Activated T-helper 2 cell treated with anti-CD3 and anti-CD28 coated beads, Interferon-gamma antibody, Interleukin-2, Interleukin-4, amounts not matched to agents 10 μg/mL and 5 μg/mL and 100 μg/mL, durations not matched to agents 14 hours and 24 hours and 36 hours (primary cell): ENCODE measurements at places on chromosomes 1 and 21. TPM values are rescaled to one million over a fixed set of nuclear protein-coding genes. Genes with fewer than 3 reads are reported as not detected.
A peak's percentile ranks its signal among the peaks of the same experiment; 100 is the strongest.

GRCh38 chr1:204075890-204076846, 3.3 kb downstream of the SOX13 start:
- DNase-seq, result no peak
- H3K4me1 ChIP-seq, result peaks cover 5% of the 10 kb centered on the region
- H3K27ac ChIP-seq, result no peak overlapping the region
- no peak overlapping the region for H3K4me3 ChIP-seq
- peaks cover 62% of the 10 kb centered on the region for H3K27me3 ChIP-seq

GRCh38 chr1:45107782-45108181, 95.7 kb downstream of the UROD start:
- no peak overlapping the region for H3K4me3 ChIP-seq
- peaks cover 6% of the 10 kb centered on the region for H3K27me3 ChIP-seq
- H3K4me1 ChIP-seq, result no peaks in the 10 kb centered on the region
- no peaks in the 10 kb centered on the region for H3K36me3 ChIP-seq
- no peak overlapping the region for H3K27ac ChIP-seq

- H3K36me3 ChIP-seq, result no peaks in the 10 kb centered on the region
- peaks cover 3% of the 10 kb centered on the region for H3K27me3 ChIP-seq
- H3K4me1 ChIP-seq, result peaks cover 14% of the 10 kb centered on the region
- no peak for DNase-seq
- H3K4me3 ChIP-seq, result no peak overlapping the region
Measured at GRCh38 chr1:221631556-221631955, 110.3 kb downstream of the DUSP10 start.

GRCh38 chr1:167514288-167514687, 4.0 kb downstream of the CD247 start:
- peaks cover 64% of the 10 kb centered on the region for H3K4me1 ChIP-seq
- no peak for DNase-seq
- no peaks in the 10 kb centered on the region for H3K27me3 ChIP-seq
- peak overlapping the region; percentile 71 for H3K27ac ChIP-seq
- H3K36me3 ChIP-seq, result peaks cover 84% of the 10 kb centered on the region

DNA sequence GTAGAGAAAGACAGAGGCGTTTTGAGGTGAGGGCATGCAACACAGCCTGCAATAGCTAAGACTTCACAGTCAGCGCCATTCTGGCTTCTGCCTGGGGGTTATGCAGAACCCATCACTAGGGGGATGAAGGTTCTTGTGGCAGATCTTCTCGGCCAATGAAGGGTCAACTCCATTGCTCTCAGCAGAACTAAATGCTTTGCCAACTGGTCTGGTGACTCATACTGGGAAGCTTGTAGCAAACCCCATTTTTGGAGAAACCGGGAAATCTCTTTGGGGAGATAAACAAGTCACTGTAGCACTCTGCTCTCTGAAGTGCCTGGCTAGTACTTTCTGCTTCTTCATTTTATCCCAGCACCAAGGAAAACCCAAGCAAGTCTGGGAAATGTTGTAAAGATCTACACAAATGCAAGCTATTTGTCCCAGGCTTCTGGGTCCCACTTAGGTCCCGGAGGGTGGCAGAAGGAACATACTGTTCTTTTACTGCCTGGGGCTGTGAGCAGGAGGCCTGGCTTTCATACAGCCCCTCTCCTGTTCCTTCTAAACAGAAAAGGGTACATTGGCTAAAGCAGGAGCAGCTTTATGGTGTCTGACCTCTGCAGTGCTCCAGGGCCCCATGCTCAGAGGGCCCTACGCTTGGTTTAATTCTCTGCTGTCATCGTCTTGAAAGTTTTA, 28.8 kb downstream of the SHISA4 start:
- H3K36me3 ChIP-seq, result no peaks in the 10 kb centered on the region
- peaks cover 12% of the 10 kb centered on the region for H3K27me3 ChIP-seq
- H3K4me1 ChIP-seq, result no peaks in the 10 kb centered on the region

Gene FNDC5
- not detected in 2 replicates for total RNA-seq

GRCh38 chr1:113683384-113684152, 75.7 kb downstream of the PHTF1 start:
- H3K27me3 ChIP-seq, result no peaks in the 10 kb centered on the region
- peaks cover 4% of the 10 kb centered on the region for H3K36me3 ChIP-seq
- peaks cover 5% of the 10 kb centered on the region for H3K4me1 ChIP-seq
- H3K27ac ChIP-seq, result no peak overlapping the region
- DNase-seq, result no peak

Gene OR2T29
- not detected in 2 replicates for total RNA-seq

GRCh38 chr1:180176965-180177364, 22.3 kb downstream of the QSOX1 start:
- H3K27me3 ChIP-seq, result no peaks in the 10 kb centered on the region
- no peaks in the 10 kb centered on the region for H3K4me1 ChIP-seq

Gene DNASE2B
- total RNA-seq, result not detected in 2 replicates

DNA sequence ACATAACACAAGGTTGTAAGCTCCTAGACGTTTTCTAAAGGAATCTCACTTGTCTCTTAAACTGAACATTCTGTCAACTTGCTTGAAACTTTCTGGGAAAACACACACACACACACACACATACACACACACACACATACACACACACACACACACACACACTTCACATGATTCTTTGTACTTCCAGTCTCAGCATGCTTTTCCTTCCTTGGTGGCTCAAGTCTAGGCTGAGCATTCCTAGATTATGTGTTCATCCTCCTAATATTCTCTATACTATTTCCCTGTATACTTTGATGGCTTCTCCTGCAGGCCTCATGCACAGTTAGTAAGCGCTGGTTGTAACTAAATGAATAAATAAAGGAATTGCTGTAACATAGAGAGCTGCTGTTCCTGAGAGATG, 372.1 kb downstream of the PTPRC start:
- H3K4me3 ChIP-seq, result no peak overlapping the region
- no peak for DNase-seq
- peaks cover 27% of the 10 kb centered on the region for H3K36me3 ChIP-seq
- H3K27ac ChIP-seq, result no peak overlapping the region

- H3K36me3 ChIP-seq, result no peaks in the 10 kb centered on the region
- H3K4me1 ChIP-seq, result peaks cover 2% of the 10 kb centered on the region
- H3K4me3 ChIP-seq, result no peak overlapping the region
Measured at GRCh38 chr1:15178571-15179484, 25.3 kb downstream of the TMEM51 start.

DNA sequence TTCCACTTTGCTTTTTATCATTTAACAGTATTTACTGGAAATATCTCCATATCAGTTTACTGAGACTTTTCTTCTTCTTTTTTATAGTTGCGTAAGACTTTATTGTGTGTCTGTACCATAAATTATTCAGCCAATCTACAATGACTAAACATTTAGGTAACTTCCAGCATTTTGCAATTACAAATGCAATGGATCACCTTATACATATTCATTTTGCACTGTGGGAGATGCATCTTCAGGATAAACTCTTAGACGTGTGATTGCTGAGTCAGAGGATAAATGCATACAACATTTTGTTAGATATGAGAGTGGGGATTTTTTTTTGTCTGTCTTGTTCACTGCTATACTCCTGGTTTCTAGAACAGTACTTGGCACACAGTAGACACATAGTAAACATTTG, 95.7 kb upstream of the GCLM start:
- H3K4me1 ChIP-seq, result no peaks in the 10 kb centered on the region
- no peaks in the 10 kb centered on the region for H3K36me3 ChIP-seq
- no peak for DNase-seq
- peaks cover 34% of the 10 kb centered on the region for H3K27me3 ChIP-seq
- no peak overlapping the region for H3K27ac ChIP-seq

Gene CSF3R
- total RNA-seq, result 0.11 and 0.62 TPM in 2 replicates

Gene ASPM
- 43.0 and 43.6 TPM in 2 replicates for total RNA-seq

- no peak for DNase-seq
- no peak overlapping the region for H3K4me3 ChIP-seq
- H3K27me3 ChIP-seq, result no peaks in the 10 kb centered on the region
- peaks cover 37% of the 10 kb centered on the region for H3K36me3 ChIP-seq
- peaks cover 18% of the 10 kb centered on the region for H3K4me1 ChIP-seq
Measured at GRCh38 chr1:239711768-239712167, 325.4 kb downstream of the CHRM3 start.

- H3K4me1 ChIP-seq, result no peaks in the 10 kb centered on the region
- no peaks in the 10 kb centered on the region for H3K36me3 ChIP-seq
- DNase-seq, result no peak
- H3K27ac ChIP-seq, result no peak overlapping the region
- no peaks in the 10 kb centered on the region for H3K27me3 ChIP-seq
Measured at GRCh38 chr1:14543191-14543840, 55.2 kb upstream of the KAZN start.

GRCh38 chr1:173505391-173505790, 28.3 kb downstream of the PRDX6 start:
- peaks cover 7% of the 10 kb centered on the region for H3K27me3 ChIP-seq
- H3K4me3 ChIP-seq, result no peak overlapping the region
- H3K27ac ChIP-seq, result no peak overlapping the region
- DNase-seq, result no peak

DNA sequence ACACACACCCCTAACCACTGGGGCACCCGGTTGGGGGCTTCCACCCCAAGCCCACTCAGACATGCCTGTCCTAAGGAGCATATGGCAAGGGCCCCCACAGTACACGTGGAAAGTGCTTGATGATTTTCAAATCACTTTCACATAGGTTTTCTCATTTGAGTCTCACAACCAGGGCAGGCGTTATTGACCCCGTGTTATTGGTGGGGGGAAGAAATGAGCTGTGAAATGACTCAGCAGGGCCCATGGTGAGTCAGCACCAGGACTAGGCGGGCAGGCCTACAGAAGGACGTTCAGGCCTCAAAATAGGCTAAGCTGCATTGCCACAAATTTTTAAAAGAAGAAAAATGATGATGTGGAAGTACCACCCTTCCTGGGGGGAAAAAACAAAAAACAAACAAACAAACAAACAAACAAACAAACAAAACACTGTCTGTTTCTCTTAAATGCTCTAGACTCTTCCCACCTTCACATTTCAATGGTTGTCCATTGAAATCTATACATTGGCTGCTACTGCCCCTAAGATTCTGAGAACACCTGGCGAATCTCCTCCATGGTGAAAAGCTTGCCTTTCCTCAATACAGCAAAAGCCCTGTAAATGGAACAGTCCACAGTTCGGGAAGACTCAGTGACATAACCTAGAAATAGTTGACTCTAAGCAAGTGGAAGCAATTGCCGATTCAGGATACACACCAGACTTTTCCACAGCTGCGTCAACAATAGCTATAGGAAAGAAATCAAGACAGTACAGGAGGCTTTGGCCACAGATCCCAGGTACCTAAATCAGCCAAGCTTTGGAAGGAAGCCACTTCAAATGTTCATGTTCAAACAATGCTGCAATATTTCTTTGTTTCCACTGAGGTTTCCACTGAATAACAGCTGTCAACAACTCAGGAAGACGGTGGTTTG, 234.7 kb downstream of the TOMM20 start:
- DNase-seq, result no peak
- peak overlapping the region; percentile 72 for H3K27ac ChIP-seq
- H3K27me3 ChIP-seq, result no peaks in the 10 kb centered on the region
- H3K36me3 ChIP-seq, result no peaks in the 10 kb centered on the region
- H3K4me1 ChIP-seq, result peaks cover 50% of the 10 kb centered on the region

Gene RBBP4
- total RNA-seq, result 325 TPM in 2 replicates

- H3K27me3 ChIP-seq, result peaks cover 3% of the 10 kb centered on the region
- H3K4me3 ChIP-seq, result no peak overlapping the region
- peaks cover 32% of the 10 kb centered on the region for H3K4me1 ChIP-seq
- peaks cover 14% of the 10 kb centered on the region for H3K36me3 ChIP-seq
Measured at GRCh38 chr21:45224189-45224938, 63.3 kb downstream of the POFUT2 start.

DNA sequence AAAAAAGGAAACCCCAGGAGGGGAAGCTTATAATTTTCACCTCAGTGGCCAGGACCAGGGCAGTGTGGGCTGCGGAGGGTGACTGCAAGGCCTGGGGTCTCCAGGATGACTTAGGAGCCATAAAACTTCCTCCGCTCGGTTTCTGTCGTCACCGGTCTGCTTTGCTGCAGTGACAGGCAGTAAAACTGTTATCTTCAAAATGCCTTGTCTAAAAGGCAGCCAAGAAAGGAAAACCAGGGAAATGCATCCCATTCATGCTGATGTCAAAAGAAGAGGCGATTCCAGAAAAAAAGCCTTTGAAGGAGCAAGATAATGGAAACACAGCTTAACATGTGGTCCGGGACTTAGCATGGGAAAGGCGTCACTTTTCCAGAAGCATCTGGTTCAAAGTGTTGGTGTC, 42.0 kb downstream of the COL6A1 start:
- H3K4me3 ChIP-seq, result no peak overlapping the region
- H3K27ac ChIP-seq, result no peak overlapping the region
- H3K27me3 ChIP-seq, result peaks cover 18% of the 10 kb centered on the region
- H3K4me1 ChIP-seq, result no peaks in the 10 kb centered on the region
- DNase-seq, result no peak
- H3K36me3 ChIP-seq, result no peaks in the 10 kb centered on the region

DNA sequence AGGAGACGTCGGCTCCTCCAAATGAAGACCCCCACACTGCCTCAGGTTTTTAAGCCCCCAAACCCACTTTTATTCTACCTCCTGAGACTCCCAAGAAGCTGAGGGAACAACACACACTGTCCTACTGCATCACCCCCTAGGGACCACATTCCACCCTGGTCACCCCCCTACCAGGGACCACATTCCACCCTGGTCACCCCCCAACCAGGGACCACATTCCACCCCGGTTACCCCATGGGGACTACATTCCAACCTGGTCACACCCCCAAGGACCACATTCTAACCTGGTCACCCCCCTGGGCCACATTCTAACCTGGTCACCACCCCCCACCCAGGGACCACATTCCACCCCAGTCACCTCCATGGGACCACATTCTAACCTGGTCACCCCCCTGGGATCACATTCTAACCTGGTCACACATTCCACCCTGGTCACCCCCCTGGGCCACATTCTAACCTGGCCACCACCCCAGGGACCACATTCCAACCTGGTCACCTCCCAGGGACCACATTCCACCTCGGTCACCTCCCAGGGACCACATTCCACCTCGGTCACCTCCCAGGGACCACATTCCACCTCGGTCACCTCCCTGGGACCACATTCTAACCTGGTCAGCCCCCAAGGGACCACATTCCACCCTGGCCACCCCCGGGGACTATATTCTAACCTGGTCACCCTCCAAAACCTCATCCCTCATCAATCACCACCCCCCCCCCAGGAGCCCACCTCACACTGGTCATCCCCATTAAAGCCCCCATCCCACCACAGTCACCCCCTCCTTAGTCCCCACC, 587.6 kb downstream of the NPHP4 start:
- no peaks in the 10 kb centered on the region for H3K36me3 ChIP-seq
- H3K27ac ChIP-seq, result no peak overlapping the region
- H3K4me3 ChIP-seq, result no peak overlapping the region
- H3K27me3 ChIP-seq, result no peaks in the 10 kb centered on the region
- H3K4me1 ChIP-seq, result peaks cover 2% of the 10 kb centered on the region

Gene BTBD8
- 1.4 and 2.4 TPM in 2 replicates for total RNA-seq

Gene CLDN19
- total RNA-seq, result not detected in 2 replicates

- H3K4me3 ChIP-seq, result no peak overlapping the region
- no peak for DNase-seq
- H3K27ac ChIP-seq, result no peak overlapping the region
- no peaks in the 10 kb centered on the region for H3K36me3 ChIP-seq
- peaks cover 9% of the 10 kb centered on the region for H3K27me3 ChIP-seq
Measured at GRCh38 chr21:34348890-34349519, 14.8 kb upstream of the KCNE2 start.

Gene KIRREL1
- total RNA-seq, result not detected in 2 replicates
